ENCODE measurements at places on chromosomes 2 and 18.

- no peak for DNase-seq
These were observed 44.4 kb upstream of the CCDC68 start for GRCh38 chr18:55003695-55004094.

DNA sequence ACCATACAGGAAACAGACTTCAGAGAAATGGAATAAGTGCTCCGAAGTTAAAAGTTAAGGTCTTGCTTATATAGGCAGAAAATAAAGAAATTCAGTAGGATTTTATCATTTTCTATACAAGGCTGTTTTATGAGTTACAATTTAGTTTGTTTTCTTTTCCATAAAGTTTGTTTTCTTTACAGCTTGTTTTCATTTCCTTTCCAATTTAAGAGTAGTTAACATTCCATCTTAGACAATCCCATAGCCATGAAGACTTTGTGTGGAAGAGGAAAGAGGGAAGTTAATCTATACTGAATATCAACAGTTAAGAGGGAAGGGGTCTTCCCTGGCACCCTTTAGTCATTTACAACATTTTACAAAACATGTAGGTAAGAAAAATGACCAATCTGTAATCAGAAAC is 26.5 kb downstream of the TTC32 start:
- DNase-seq = no peak

DNA sequence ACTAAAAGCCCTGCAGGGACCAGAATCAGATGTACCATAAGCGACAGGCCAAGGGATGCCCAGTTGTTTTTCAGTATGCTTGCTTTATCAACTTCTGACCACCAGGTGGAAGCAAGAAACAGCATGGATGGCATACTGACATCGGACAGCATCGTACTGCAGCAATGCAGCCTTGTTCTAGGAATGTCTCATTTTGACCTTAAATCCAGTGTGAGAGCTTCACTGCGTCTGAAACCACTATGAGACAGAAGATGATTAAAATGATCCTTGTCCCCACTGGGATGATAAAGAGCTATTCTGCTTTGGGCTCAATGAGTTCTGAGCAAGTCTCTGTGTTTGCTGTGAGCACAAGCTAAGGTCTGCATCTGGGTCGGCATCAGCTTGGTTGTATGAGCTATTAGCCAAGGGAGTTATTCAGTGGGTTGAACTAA is 54.3 kb downstream of the CDK15 start:
- peak; percentile 41 for DNase-seq

DNA sequence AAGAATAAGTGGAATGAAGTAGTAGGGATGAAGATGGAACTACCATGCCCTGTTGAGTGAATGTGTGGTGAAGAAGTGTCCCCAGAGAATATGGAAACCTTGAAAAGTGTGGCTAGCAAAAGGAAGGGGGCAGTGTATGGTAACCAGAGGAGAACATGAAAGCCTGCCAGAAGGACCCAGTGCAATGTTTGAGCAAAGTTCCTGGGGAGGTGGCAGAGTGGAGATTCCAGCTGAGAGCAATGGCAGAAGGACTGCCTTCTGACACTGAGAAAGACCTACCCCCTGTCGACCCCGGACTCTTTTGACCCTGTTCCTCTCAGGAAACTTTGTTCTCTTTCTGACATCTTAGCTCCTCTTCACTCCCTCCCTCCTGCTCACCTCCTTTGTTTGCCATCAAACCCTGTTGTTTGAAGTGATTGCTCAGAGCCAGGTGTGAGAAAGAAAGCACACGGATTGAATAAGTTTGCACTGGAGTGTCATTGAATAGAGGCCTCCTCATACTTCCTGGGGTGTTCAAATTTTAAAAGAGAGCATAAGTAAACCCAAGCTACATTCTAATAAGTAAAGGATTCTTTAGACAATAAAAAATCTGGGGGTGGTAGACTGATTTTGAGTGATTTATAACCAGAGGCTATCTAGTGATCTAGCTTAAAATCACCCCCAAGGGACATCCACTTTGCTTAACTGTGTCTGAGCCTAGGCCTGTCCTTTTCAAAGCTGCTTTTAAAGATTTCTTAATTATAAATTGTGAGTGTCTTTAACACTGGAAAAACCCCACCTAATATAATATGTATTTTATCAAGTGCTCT is 57.1 kb downstream of the TRIB2 start:
- DNase-seq = no peak

GRCh38 chr2:75431763-75432162 is 129.0 kb downstream of the EVA1A start:
- no peak for DNase-seq

- DNase-seq = no peak
These were observed 103.6 kb upstream of the TGFA start for GRCh38 chr2:70657246-70657645.

DNA sequence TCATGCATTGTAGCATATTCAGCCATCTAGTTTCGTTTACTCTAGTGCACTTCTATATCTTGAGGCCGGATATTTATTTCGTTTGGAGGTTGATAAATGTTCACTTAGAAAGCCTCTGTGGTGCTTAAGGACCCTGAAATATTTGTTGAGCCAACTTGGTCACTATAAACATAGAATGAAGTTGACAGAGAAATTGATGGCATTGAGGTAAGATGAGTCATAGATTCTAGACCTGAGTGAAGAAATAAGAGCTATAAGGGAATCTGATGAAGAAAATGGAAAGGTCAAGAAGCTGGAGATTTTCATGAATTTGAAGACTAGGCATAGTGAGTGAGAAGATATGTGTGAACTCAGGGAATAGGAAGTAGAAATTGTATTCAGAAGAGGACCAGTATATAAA is 35.9 kb downstream of the EPC2 start:
- DNase-seq = no peak

GRCh38 chr2:110662560-110662959 is 15.3 kb downstream of the BUB1 start:
- no peak for DNase-seq

GRCh38 chr18:24841536-24841935 is 381.1 kb downstream of the HRH4 start:
- DNase-seq = no peak

DNA sequence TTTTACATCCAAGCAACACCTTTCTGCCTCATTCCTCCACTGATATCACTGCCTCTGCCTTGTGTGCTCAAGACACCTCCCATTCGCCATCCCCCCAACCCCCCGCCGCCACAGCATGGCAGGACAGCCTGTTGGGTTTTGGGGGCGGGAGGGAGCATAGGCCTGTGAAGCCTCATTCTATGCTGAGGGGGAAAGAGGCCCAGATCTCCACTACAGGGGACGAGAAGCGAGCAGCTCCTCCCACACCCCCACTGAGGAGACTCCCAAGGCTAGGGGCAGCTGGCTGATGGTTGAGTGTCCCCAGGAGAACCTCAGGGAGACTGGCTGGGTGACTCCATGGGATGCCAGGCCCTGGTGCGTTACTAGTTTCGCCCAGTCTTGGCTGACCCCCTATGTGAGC is 214.3 kb upstream of the SIX2 start:
- peak; percentile 65 for DNase-seq

GRCh38 chr2:222673883-222674282 is 2.4 kb downstream of the MOGAT1 start:
- no peak for DNase-seq

DNA sequence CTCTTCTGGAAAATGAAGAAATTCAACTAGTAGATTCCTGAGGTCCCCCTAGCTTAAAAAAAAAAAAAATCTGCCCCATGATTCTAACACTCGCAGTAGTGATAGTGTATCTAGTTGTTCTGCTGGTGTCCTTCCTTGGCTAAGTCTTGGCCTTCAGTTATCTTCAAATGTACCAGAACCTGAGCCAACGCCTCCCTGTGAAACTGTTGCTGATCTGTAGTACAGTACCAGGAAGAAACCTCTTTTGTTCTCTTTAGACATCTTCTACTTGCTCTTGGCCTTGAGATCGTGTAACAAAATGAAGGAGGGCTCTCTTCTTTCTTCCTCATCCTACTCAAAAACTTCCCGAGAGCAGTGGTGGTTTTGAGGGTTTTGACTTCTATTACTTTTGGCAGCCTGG is 31.0 kb downstream of the PLEK start:
- no peak for DNase-seq

- no peak for DNase-seq
These were observed 13.2 kb downstream of the TXNDC2 start for GRCh38 chr18:9898792-9899549.

DNA sequence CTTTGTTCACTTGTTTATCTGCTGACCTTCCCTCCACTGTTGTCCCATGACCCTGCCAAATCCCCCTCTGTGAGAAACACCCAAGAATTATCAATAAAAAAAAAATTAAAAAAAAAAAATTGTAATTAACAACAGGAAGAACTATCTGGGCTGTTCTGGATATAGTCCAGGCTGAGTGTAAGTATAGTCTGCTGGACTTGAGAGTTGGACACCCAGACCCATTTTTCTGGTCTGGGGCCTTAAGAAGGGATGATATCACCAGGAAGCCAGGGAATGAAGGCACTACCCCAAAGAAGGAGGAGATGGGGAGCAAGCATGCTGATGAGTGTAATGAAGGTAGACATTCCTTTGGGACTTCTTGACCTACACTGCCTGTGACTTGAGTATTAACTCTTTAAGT is 72.1 kb upstream of the ZFP36L2 start:
- DNase-seq = no peak

GRCh38 chr2:169066897-169067296 is 2.5 kb upstream of the DHRS9 start:
- no peak for DNase-seq

- DNase-seq = no peak
These were observed 516.2 kb upstream of the HS6ST1 start for GRCh38 chr2:128834880-128835252.

- no peak for DNase-seq
These were observed 2.0 kb upstream of the HK2 start for GRCh38 chr2:74831693-74832530.

DNA sequence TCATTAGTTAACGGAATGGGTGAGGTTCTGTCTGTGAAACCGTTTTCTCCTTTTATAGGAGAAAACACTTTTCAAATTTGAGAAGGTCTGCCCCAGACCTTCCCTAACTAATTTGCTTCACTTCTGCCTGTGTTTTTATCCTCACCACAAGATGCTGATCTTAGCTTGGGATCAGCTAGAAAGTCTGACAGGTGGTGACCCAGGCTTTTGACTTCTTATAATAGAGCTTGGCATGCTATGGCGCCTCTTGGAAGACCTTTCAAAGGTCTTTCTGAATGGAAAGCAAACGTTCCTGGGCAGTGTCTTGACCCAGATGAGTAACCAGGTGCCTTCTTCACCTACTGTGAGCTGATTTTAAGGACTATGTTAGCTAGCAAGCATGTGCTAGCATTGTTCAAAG is 91.4 kb downstream of the LYPD6 start:
- no peak for DNase-seq

DNA sequence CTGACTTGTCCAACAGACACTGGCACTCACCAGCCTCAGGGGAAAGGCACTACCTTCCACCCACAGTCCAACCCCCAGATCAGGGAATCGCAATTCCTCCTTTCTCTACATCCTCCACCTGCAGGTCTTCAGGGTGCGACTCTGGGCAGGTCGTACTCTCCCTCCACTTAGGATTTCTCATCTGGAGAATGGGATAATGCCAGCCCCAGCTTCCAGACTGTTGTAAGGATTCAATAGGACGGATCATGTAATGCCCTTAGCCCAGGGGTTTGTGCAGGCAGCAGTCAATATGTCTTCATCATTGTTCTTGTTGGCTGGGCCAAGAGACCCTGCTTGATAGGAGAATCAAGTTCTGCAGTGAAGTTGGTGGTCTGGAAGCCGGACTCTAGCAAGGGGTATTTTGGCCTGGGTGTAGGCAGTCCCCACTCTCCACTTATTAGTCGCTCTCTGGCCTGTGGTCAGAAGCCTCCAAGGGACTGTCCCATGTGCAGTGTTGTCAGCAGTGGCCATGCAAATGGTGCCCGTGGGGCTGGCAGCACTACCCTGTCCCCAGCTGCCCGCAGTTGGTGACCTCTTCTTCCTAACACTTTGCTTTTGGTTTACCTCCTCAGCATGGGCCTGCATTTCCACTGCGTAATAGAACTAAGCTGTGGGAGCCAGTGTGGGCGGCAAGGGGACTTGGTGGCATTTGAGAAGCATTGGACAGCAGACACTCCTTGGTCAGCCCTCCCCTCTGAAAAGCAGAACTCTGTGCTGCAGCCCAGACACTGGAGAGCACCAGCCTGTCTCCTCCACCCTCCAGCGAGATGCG is 172.4 kb upstream of the HS6ST1 start:
- no peak for DNase-seq

GRCh38 chr2:101300164-101300563 is 8.3 kb downstream of the RNF149 start:
- no peak for DNase-seq

DNA sequence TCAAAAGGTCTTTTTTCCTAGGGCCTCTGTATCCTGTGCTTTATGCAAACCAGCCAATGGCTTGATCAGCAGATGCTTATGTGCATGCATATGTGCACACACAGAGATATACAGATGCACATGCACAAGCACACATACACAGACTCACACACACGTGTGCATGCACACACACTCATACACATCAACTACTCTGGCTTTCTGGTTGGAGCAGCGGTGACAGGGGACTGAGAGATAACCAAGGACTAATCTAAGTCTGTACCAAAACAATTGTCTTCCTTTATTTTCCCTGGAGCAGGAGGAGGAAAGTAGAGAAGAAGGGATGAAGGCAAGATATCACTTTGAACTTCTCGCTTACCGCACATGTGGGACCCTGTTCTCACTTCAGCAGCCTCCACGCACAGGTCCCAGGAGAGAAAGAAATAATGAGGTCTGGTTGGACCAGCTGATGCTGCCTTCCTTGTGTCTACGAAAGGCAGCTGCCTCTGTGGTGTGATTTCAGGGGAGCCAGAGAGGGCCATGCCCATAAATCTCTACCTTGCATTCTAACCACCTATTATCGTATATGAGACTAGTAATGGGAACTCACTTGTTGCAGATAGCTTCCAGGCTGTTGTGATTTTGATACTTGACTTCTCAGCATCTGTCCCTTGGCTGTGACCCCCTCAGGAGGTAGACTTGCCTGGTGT is 338.0 kb downstream of the EN1 start:
- DNase-seq = no peak

DNA sequence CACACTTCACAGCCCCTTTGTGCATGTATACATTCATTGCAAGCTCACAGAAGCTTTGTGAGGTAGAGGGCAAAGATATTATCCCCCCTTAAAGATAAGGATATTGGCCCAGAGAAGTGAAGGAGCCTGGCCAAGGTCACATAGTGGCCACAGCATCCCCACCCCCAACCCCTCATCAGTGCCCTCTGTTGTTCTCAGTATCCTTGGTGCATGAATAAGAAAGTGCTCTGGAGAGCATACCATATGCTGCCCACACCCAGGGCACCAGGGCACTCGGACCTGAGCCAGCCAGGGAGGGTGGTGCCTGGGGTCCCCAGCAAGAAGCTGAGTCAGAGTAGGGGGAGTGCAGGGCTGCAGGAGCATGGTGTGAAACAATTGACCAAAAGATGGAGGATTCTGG is 3.3 kb downstream of the DYSF start:
- no peak for DNase-seq

DNA sequence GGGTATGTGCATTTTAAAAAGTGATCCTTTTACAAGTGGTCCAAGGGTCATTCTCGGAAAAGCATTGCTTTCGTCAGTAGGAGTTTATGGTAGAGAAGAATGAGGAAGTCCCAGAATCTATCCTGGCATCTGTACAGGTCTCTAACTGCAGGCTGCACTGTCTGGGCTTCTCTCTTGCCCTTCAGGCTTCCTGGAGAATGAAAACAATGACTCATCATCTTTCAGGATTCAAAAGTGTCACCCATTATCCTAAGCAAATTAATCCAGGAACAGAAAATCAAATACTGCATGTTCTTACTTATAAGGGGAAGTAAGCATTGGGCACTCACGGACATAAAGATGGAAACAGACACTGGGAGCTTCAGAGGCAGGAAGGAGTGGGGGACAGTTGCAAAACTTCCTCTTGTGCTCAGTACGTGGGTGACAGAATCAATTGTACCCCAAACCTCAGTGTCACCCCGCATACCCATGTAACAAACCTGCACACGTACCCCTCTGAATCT is 60.2 kb upstream of the TXNDC2 start:
- DNase-seq = no peak

All from DND-41 (cell line).